Fibroblast of gingiva (primary cell): ENCODE measurements at places on chromosomes 3 and 15.

- DNase-seq: no peak
Measured at GRCh38 chr15:35305946-35306345, 220.9 kb upstream of the NANOGP8 start.

DNA sequence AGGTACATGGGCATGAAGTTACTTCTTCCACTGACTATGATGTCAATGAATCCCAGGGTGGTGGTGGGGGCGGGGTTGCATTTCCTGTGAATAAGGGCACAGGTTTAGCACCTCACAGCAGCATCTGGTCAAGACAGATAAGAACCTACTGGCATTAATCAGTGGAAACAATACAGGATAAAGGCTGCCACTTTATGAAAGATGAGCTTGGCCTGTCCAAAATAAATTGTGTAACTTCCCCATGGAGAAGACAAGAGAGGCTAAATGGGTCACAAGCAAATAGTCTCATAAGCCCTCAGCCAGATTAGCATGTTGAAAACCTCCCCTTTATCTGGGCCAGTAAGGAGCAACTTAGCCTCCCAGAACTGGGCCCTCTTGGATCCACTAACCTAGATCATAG is 27.4 kb upstream of the PLSCR2 start:
- no peak for DNase-seq

DNA sequence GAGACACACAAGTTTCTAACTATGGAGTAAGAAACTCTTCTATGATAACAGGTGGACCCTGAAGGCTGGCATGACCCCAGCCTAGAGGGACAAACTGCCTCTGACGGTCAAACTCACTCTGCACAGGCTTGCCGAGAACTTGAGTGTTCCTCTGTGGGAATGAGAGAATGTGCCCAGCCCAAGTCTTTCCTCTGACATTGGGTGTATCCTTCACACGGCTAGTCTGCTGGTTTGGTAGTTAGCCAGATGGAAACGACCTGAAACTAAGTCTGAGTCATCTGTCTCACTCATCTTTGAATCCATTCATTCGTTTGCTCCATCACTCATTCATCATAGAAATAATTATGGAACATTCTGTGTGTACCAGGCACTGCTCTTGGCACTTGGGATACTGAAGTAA is 198.4 kb downstream of the ATP10A start:
- DNase-seq: no peak

- no peak for DNase-seq
Measured at GRCh38 chr3:29267226-29267625, 13.6 kb upstream of the RBMS3 start.

DNA sequence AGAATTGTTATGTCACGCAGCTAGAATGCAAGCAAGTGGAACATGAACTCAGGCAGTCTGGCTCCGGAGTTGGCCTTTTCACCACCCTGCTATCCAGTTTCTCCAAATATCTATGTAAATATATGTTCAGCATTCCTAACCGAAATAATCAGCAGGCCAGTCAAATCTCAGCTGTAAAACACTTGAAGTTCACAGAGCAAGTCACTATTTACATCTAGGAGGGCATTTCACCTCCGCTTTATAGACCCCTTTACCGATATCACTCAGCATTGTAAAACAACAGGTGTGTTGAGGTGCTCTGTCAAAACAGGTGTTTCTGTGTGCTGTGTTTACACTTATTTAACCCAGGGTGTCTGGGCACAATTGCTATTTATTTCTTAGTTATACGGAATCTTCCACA is 12.2 kb upstream of the HES1 start:
- DNase-seq: no peak

DNA sequence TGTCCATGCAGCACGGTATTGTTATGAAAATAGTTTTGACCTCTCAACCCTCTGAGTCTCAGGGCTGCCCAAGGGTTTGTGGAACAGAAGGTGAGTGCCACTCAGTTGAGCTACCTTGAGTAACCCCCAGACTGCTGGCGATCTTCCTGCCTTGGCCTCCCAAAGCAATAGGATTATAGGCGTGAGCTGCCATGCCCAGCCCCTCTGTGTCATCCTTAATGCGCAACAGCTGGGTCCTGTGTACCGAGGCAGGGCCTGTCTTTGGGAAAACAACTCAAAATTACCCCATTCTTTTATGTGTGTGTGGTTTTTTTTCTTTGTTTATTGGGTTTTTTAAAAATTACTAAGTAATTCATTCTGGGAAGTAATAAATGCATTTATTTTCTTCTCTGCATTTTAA is 78.3 kb upstream of the TPM1 start:
- DNase-seq: peak; percentile 70

GRCh38 chr3:9308298-9308990 is 54.4 kb upstream of the THUMPD3 start:
- no peak for DNase-seq
